ENCODE measurements at places on chromosomes 2 and 18.

- DNase-seq, result no peak
These were observed 145.4 kb downstream of the MTX2 start for GRCh38 chr2:176414641-176415040.

GRCh38 chr18:73614812-73615211 is 532.8 kb downstream of the FBXO15 start:
- DNase-seq, result no peak

- DNase-seq, result no peak
These were observed 86.9 kb downstream of the SOS1 start for GRCh38 chr2:39033980-39034379.

- DNase-seq, result no peak
These were observed 149.0 kb downstream of the CCDC178 start for GRCh38 chr18:33291539-33291938.

DNA sequence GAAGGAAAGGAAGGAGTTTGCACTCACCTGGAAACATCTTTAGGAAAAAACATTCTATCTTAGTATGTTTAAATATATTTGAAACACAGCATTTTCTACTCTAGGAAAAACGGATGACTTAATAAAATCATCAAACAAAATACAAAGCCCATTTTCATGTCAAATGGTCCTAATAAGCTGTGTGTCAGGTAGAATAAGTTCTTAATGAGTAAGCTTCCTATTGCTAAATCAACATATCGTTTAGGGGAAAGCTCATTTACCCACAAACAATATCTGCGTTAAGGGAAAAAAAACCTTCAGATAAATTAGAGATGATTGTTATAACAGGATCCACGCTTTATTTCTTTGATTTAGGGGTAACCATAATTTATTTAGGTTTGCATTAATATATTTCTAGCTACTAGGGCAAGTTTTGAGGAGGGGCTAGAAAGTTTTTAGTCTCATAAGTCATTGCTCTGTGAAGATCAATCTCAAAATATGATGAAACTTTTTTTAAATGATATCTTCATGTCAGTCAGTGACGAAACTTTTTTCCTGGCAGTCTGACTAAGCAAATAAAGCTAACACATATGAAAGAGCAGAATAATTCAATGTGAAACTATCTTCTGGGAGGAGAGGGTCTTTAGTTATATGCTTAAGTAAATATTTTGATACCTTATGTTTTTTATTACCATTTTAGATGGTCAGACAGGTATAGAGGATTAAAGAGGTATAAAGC is 147.1 kb downstream of the WDSUB1 start:
- no peak for DNase-seq

DNA sequence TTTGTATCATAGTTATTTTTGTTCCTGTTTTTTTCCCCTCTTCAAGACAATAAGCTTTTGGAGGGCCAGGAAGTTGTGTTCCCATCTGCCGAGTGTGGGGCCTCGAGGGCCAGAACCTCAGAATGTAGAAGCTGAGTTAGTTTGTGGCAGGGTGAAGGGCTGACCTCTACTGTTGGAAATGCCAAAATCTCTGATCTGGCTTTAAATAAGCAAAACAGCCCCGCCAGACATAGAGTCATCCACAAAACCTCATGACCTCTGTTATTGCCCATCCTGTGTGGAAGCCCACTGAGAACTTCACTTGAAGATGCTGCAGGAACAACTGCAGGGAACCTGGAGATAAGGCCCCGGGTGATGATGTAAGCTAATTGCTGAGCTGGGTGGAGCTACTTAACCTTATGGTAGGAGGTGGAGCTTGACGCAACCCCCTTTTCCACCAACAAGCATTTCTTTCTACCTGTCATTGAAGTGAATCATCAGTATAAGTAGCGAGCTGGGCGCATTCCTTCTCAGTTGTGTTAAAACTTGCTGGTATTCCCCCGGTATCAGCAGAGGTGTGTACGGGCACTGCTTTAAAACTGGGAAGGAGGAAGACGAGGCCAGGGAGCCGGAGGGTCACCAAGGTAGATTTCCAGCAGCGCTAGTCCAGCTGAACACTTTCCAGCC is 177.2 kb downstream of the NEDD4L start:
- no peak for DNase-seq

- no peak for DNase-seq
These were observed 120.3 kb upstream of the CAPN13 start for GRCh38 chr2:30927465-30928075.

- peak; percentile 7 for DNase-seq
These were observed 10.0 kb downstream of the GALNT5 start for GRCh38 chr2:157267476-157267875.

- DNase-seq, result no peak
These were observed 17.2 kb downstream of the SP110 start for GRCh38 chr2:230202430-230203109.

GRCh38 chr18:78986018-78986481 is 6.4 kb downstream of the SALL3 start:
- DNase-seq, result peak; percentile 42

DNA sequence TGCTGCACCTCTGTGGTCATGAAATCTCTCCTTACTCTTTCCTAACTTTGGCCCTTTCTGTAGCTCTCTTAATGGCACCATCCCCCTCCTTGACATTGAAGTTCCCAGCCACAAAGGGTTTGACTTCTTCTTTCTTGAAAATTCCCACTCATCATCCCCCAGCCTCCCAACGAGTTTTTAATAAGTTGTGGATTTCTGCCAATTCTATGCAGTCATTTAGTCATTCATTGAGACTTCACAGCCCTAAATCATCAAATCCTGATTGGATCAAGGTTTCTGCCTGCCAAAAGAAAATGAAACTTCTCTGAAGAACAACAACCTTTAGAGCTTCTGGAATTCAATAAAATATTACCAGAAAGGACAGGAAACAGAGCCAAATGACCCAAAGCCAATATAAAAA is 354.3 kb downstream of the CLIP4 start:
- no peak for DNase-seq

- DNase-seq, result no peak
These were observed 634.5 kb downstream of the ZEB2 start for GRCh38 chr2:143885461-143885860.

GRCh38 chr18:56200381-56200911 is 437.9 kb downstream of the TXNL1 start:
- no peak for DNase-seq

- peak; percentile 55 for DNase-seq
These were observed 3.8 kb downstream of the ACTG2 start for GRCh38 chr2:73896362-73897239.

GRCh38 chr18:12819841-12820240 is 64.2 kb downstream of the PTPN2 start:
- DNase-seq, result no peak

DNA sequence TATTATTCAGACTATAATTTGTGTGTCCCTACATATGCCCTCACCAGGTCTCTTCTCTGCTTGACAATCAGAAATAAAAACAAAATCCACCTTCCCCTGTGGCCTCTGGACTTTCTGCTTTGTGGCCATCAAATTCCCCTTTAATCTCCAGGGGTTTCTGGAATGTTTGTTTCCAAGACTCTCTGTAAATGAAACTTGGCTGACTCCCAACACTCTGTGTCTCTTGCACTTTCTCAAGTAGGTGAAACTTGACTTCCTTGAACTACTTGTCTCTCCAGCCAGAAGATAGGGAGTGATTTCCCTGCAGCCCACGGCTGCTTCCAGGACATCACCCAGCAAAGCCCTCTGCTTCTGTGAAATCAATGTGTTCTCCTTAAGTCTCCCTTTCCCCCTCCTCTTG is 54.1 kb upstream of the AQP4 start:
- no peak for DNase-seq

- DNase-seq, result no peak
These were observed 121.6 kb downstream of the SPP2 start for GRCh38 chr2:234172066-234172465.

GRCh38 chr2:101272045-101272784 is 19.5 kb downstream of the CNOT11 start:
- DNase-seq, result no peak

DNA sequence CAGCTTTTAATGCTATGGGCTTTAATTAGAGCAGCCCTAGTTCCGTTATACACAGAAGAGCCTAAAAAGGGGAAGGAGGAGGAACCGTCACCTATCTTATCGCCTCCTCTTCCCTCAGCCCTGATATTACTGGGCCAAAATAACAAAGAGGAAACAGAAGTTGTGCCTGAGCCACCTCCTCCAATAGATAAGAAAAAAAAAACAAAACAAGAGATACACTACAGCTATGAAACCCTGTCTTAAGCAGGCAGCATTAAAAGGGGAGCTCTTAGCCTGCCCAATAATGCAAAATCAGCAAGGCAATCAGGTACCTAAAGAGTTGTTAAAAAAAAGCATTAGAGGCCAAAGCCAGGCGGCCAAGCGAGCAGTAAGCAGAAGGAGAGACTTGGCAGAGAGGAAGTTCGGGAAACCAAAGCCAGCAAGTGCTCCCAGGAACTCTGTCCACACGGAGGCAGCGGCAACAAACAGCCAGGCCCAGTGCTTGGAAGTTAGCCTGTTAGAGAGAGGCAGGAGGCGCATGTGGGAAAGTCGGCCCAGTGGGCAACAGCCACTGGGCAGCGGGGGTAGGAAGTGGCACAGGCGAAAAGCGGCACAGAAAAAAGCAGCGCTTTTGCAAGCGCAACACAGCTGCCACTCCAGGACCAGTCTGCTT is 41.8 kb upstream of the PDK1 start:
- DNase-seq, result no peak

DNA sequence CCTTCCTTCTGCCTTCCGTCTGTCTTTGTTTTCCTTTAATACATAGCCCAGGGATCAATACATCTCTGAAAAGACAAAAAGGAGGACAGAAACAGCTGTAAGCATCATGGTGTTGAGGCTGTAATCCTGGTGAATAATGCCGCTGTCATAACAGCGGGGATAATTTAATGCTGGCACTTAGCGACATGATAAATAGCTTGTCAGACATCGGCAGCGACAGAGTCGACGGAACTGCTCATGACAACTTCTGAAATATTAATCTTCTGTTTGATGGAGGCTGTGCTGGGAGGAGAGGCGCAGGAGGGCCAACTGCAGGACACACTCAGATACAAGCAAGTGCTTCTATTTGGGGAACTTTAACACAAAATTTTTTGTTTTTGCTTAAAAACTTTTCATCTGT is 602.2 kb downstream of the GALR1 start:
- DNase-seq, result no peak

DNA sequence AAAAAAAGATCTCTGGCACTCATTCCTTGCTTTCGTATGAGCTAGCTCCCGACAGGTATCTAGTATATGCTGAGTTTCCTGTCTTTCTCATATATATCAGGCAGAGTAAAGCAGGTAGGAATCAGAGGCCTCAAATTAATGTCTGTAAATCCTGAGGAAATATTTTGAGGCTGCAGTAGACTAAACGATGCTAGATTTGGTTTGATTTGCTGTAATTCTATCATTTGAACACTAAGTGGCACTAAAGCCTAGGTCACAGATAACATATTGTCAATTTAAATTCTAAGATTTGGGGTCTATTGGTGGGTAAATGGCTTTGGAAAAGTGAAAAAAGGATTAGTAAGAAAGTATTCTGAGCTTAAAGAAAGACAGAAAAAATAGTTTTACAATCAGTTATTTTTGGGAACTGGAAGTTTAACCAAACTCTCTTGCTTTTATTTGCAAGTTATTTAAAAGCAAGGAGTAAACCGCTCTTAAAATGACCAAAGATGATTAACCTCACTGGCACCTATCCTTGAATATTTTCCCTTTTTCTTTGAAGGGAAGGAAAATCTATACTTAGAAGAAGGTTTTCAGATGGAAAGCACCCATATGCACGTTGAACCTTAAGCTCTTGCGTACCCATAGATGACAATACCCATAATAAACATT is 37.6 kb upstream of the SLC4A10 start:
- no peak for DNase-seq

DNA sequence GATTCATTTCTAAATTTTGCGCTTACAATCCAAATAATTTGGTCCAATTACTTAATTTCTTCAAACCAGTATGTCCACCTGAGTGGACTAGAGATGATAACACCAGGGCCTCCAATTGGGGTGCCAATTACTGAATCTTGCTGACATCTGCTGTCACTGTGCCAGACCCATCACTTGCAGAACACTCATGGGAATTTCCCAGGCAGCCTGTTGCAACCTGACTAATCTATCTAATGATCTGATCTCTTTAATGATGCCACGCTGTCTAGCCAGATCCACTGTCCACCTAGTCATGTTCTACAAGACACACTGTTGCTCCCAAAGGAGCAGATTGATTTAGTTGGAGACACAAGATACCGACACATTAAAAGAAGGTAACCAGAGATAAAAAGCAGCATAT is 11.8 kb upstream of the LRP1B start:
- no peak for DNase-seq

DNA sequence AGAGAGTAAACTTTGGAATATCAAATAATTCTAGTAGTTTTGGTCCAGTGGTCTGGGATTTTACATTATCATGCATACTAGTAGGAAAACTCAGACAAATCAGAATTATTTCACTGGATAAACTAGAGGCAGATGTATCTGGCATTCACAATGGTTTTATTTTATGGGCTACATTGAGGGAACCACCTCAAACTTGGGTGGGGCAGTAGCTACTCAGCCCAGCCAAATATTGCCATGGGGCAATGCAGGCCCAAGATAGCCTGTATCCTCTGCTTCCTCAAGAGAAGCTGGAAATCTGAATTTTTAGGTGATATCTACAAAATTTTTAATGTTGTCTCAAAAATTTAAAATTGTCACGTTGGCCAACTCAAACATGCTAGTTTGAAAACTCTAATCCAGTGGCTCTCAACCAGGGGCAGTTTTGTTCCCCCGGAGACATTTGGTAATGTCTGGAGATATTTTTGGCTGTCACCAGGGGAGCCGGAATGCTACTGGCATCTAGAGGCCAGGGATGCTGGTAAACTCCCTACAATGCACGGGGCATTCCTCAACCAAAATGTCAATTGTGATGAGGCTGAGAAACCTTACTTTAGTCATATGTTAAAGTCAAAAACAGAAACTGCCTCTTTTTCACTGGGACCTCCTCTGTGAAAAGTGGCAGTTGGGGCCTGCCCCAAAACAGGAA is 172.8 kb upstream of the SPRED2 start:
- DNase-seq, result no peak

GRCh38 chr2:120779781-120780283 is 44.2 kb downstream of the GLI2 start:
- DNase-seq, result no peak

DNA sequence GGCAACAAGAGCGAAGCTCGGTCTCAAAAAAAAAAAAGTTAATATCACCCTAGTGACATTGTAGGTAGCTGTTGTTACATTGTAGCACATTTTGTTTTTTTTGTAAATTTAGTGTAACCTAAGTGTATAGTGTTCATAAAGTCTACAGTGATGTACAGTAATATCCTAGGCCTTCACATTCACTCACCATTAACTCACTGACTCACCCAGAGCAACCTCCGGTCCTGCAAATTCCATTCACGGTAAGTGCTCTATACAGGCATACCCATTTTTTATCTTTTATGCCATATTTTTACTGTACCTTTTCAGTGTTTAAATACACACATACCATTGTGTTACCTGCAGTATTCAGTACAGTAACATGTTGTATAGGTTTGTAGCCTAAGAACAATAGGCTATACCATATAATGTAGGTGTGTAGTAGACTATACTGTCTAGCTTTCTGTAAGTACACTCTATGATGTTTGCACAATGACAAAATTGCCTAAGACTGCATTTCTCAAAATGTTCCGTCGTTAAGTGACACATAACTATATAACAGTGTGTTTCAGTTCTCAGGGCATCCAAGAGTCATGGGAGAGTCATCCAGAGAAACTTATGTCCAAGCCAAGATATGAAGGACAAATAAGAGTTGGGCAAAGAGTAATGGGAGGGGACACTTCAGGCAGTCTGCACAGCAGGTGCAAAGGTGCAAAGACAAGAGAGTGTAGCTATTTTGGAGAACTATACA is 68.4 kb downstream of the TANK start:
- no peak for DNase-seq

Data from DND-41 (cell line).